Naive thymus-derived CD8-positive, alpha-beta T cell (primary cell): ENCODE measurements at places on chromosomes 2 and 18.

- no peak for DNase-seq
Measured at GRCh38 chr2:47629501-47630460, 153.2 kb upstream of the MSH6 start.

DNA sequence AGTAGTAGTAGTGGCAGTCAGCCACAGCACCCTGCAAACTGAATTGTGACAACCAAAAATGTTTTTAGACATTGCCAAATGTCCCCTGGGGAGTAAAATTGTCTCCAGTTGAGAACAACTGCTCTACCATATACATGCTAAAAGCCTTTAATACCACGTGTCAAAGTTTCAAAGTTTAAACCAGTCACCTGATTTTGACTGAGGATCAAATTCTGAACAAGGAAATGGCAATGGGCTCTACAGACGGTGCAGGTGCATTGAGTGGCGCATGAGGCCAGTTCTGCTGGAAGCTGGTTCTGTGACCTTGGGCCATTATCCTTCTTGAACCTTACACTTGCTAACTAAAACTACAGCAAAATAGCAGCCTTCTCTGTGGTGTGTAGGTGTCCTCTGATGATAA lies 85.0 kb downstream of the LIPG start:
- DNase-seq = no peak

GRCh38 chr18:24021505-24021904 lies 7.0 kb downstream of the TTC39C start:
- DNase-seq = no peak

GRCh38 chr2:190678444-190679162 lies 29.7 kb downstream of the NAB1 start:
- no peak for DNase-seq

- DNase-seq = no peak
Measured at GRCh38 chr2:237482485-237482884, 4.6 kb upstream of the MLPH start.

DNA sequence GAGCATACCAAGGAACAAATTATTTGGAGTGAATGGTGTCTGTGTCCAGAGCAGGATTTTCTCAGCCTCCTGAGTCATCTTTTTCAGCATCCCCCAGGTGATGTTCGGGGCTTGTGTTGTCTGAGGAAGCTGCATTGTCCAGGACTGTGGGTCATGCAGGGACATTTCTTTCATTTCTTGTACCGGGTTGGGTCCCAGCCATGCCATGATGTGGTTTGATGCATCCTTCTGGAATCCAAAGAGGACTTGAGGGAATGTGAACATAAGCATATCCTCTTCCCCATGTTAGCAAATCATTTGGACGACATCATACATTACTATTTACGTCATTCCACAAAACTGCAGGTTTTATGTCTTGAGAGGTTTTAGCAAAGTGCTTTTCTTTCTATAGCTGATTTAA lies 797.8 kb downstream of the CCDC85A start:
- DNase-seq = no peak

DNA sequence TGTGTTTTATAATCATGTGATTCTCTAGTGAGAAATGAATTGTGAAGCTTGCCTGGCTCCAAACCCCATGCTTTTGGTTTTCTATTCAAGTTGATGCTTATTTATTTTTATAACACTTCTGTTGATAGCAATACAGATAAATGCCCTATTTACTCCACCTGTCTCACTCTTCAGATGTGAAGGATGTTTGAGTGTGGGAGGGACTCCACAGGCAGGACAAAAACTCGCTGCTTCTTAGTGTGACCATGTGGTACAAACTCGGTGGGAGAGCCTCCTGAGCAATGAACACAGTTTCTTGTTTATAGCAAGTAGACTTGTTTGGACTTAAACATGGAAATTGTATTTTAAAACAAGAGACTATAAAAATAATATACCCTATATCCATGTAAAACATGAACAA lies 219.7 kb downstream of the GULP1 start:
- no peak for DNase-seq

DNA sequence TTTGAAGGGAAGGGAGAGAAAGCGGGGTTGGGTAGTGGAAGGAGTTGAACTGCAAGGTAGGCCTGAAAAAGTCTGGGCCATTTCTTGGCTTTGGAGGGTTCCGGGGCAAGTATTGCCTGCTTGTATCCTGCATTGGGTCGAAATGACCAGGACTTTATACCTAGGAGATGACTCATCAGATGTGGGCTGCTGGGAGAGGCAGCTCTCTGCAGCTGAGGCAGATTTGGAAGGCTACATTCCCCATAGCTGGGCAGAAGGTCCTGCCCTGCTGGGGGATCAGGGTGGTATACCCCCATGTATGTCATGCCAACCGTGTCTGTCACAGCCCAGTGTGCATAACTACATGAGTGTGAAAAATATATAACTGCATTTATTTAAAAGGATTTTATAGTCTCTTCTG lies 171.8 kb upstream of the SPRED2 start:
- no peak for DNase-seq

DNA sequence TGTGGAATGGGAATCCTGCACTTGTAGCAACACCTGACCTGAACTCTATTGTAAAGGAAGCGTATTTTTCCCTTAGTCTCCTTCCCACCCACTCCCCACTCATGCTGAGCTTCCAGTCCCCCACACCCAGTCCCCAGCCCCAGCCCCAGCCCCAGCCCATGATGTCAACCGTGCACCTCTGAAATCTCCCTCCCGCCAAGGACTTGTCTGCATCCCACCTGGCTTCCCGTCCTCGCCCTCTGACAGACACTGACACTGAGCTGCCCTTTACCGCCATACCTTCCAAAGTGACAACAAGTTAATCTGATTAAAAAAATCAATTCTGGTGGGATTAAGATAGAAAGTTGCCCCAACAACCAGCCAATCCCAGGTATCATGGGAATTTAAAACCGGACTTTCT lies 213.6 kb upstream of the CELF4 start:
- no peak for DNase-seq

DNA sequence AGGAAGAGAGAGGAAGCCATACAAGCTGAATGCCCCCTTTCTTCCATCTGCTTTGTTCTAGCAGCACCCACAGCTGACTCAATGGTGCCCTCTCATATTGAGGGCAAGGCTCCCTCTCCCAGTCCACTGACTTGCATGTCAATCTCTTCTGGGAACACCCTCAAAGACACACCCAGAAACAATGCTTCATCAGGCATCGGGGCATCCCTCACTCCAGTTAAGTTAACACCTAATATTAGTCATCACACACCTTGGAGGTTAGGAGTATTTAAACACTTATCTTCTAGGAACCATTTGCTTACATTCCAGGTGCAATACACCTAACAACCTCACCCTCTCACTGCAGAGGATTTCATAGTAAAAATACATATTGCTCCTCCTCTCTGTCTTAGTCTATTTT lies 993.5 kb upstream of the DDX18 start:
- DNase-seq = no peak
